ENCODE measurements at places on chromosomes 7 and 10.

DNA sequence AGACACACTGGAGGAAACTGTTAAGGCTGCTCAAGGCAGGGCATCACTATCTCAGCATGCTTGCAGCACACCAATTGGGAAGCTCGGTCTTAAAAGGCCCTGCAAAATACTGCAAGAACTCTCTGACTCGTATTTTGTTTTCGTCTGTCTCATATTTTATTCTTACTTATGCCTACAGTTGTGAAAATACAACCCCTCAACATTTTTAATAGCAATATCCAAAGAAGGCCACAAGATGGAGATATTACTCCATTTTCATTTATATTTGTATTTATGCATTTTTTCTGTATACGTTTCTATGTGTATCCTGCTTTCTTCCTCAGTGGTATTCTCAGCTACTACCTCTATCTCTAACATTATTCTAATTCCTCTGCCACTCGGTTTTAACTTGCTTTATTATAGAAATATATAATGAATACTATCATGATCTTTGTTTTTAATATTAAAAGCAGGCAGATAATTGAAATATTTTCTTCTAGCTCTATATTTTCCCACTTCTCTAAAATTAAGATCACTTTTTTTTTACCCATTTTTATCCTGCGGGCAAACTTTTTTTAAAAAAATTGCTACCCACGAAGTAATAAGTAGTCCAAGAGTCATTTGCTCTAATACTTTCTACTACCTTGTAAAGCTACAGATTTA, 10.0 kb downstream of the DNAJC1 start:
- DNase-seq = no peak

- DNase-seq = no peak
These were observed 32.1 kb downstream of the NRF1 start for GRCh38 chr7:129643550-129644170.

- no peak for DNase-seq
These were observed 54.5 kb downstream of the TSPAN15 start for GRCh38 chr10:69505636-69506318.

DNA sequence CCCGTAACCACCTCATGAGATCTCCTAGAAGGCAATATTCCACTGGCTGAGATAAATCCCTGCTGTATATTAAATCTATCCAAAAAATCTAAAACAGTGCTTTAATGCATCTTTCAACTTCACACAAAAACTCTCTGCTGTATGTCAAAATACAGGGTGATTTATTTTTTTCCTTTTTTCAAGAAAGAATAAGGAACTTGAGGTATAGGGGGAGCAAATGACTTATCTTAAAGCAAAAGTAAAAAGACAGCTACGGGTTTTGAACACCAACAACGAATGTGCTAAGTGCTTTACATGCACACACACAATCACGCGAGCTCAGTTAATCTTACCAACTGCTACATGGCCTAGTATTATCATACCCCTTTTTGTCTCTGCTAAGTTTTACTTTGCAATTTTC, 168.9 kb upstream of the PHF14 start:
- no peak for DNase-seq

- DNase-seq = no peak
These were observed 2.1 kb upstream of the ADAM8 start for GRCh38 chr10:133278577-133279265.

DNA sequence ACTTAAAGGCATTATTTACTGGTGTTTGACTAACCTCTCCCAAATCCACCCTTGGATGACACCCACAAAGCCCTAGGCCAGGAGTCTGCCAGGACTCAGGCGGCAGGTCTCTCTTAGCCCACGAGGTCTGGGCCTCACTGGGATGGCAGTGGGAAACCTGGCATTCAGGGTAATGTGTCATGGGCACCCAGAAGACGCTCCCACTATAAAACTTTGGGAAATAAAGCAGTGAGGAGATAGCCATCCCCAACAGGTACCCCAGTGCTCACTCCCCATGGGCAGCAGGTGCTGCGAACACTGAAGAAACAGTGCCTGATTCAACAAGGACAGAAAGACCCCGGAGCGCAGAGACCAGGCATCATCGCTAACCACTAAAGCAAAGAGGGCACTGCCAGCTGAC, 14.4 kb upstream of the PTPRN2 start:
- DNase-seq = no peak

- DNase-seq = no peak
These were observed 1.7 kb downstream of the ADAP1 start for GRCh38 chr7:952548-953441.

DNA sequence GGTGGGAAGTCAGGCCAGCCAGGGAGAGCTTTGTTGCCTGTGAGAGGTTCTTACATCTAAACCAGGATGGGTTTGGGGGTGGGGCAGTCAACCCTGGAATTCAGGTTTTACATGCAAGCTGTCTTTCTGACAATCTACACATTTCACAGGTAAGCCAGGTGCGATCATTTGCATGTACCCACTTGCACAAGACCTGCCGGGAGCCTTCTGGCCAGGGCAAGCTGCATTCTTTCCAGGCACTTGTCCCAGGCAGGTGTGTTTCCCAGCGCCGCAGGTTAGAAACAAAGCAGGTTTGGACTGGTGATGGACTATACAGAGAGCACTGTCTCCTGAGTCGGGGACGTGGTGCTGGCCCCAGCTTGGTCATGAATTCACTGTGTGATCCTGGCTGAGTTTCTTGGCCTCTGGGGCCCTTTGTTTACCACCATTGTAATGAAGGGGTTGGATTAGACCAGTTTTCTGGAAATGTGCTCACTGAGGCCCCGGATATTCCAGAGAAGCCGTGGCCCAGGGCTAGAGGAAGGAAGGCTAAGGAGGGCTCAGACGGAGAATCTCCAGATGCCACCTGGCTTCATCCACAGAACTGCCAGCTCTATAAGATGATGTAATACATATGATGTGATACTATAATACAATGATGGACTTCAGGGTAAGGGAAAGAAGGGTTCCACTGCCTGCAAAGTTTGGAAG, 205.2 kb upstream of the SVIL start:
- DNase-seq = no peak

GRCh38 chr7:71645836-71646235, 513.9 kb downstream of the GALNT17 start:
- DNase-seq = no peak

DNA sequence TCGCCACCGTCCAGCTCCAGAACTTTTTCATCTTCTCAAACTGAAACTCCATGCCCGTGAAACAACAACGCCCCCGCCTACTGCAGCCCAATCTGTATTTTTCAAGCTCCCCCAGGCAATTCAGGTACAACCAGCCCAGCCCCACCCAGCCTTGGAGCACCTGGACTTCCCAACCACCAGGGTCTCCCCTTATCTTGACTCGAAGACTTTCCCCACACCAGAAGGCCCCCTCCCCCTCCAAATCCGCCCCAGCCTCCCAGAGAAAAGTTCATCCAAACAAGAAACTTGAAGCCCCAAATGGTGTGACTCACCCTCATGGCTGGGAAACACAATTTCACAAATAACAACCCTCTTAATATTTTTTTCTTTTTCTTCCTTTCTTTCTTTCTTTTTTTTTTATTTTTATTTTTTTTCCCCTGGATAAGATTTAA, 10.6 kb downstream of the ZCCHC24 start:
- DNase-seq = no peak

GRCh38 chr7:22470981-22471380, 29.0 kb downstream of the STEAP1B start:
- no peak for DNase-seq

DNA sequence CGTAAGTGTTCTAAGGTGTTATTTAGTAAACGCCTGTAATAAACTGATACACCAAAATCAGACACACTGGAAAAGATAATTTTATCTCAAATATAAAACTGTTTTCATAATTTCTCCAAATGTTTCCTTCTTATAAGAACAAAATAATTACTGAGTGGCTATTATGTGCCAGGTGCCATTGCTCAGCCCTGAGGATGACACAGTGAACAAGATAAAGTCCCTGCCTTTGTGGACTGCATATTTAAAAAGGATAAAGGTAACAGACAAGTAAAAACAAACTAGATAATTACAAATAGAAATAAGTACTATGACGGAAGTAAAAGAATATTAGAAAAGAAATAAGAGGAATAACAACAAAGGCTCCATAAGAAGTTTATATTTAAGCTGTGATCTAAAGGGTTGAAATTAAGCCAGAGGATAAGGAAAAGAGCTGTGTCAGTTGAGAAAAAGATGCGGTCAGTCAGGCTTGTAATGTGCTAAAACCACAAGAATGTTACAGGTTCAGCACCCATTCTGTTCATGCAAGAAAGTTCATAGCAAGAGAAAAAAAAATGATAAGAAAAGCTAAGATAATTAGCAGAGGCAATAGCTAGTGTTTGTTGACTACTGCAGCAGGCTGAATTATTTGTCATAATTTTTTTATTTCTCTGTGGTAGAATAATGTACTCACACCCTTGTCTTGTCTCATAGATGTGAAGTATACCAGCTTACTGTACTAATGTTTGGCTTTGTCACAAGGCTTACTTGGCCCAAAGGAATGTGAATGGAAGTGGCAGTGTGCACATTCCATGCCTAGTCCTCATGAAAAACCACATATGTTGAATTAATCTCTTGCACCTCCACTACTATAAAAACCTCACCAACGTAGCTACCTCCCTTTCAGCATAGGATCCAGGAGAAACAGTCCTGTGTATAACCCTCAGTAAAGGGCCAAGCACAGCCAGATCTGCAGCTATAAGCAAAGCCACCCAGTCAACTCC, 75.1 kb downstream of the CRPPA start:
- DNase-seq = no peak

DNA sequence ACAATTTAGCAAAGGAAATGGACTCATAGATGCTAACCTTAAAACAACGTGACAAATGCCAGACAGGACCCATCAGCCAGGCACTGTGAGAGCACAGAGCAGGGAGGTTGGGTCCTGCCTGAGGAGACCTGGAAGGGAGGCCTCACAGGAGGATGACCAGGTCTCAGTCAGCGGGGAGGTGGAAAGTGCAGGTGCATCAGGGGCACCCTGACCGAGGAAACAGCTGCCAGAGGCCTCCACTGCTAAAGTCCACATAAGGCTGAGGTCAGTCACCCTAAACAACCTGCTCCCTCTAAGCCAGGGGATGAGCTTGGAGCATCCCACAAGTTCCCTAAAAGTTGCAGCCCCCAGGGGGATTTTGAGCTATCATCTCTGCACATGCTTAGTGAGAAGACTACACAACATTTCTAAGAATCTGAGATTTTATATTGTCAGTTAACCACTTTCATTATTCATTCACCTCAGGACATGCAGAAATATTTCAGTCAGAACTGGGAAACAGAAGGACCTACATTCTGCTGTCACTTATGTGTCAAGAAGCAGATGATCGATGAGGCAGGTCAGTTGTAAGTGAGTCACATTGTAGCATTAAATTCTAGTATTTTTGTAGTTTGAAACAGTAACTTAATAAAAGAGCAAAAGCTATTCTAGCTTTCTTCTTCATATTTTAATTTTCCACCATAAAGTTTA, 157.6 kb upstream of the LANCL2 start:
- DNase-seq = no peak

DNA sequence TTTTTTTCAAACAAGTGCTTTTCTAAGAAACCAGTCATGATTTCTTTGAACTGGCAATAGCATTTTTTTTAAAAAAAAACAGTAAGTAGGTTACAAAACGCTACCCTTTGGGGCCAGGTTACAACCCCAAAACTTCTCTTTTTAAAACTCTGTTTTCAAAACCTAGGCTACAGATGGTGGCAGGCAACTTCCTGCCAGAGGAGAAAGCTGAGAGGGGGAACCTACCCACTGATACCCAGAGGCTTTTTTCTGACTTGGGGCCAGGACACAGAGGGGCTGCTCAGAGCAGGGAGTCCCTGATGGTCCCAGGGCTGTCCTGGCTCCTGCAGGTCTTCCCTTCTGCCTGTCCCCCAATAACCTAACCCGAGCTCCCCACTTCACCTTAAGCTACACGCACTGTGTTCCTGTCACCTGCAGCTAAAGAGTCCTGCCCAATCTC, 6.9 kb downstream of the STN1 start:
- no peak for DNase-seq

DNA sequence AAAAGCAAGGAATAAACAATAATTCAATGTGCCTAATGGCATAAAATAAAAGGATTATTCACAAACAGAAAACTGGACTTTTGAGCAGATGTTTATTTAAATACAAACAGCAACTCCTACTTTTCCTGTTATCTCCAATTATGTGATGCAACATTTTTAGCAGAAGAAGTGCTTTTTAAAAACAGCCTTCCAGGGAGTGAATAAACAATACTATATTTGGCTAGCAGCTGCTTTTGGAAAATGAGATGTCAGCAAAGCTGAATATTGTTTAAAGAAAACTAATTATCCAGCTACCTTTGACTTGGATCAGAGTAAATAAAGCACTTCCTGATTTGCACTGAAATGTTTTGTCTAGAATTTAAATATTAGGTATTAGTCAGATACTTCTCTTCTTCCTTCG, 23.2 kb downstream of the CDK1 start:
- no peak for DNase-seq

- no peak for DNase-seq
These were observed 194.8 kb downstream of the FANK1 start for GRCh38 chr10:126090911-126091728.

DNA sequence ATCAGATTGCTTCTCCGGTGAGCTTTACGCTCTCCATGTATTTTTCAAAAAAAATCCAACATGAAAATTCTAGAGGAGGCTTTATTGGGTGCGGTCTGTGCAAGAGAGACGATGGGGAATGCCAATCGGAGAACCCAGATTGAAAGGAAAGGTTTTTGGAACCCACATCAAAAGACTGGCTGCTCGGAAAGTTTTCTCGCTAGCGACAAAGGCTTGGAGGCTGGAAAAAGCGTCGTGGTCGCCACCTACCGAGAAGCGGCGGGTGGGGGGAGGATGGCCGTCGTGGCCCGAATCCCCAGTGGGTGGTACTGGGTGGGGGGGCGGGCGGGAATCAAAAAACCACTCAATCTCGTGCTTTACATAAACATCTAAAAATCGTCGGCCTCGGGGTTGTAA, 1.1 kb upstream of the GTF2I start:
- no peak for DNase-seq

- DNase-seq = no peak
These were observed 116.2 kb downstream of the FAM107B start for GRCh38 chr10:14658331-14659127.

GRCh38 chr10:31098046-31098445, 66.4 kb upstream of the ZNF438 start:
- no peak for DNase-seq

- no peak for DNase-seq
These were observed 28.2 kb upstream of the AKAP9 start for GRCh38 chr7:91912494-91912893.

GRCh38 chr7:43850348-43851116, 18.8 kb downstream of the MRPS24 start:
- no peak for DNase-seq

- no peak for DNase-seq
These were observed 37.7 kb downstream of the CAMK2B start for GRCh38 chr7:44287488-44288380.

GRCh38 chr10:32237644-32238345, 109.2 kb downstream of the EPC1 start:
- DNase-seq = no peak

DNA sequence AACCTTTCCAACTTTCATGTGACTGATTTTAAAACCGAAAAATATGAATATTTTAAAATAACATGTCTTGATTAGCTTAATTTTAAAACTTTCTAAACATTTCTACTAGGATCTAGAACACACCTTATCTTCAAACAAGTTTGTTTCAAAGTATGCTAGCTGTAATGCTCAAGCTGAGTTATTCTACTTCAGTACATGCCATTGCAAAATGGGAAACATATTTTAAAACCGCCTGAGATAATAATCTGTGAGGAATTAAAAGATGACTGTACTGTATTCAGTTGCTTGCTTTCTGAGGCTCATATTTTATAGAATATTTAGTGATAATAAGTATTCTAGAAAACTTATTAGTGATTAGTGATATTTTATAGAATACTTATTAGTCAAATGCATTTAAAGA, 99.6 kb downstream of the LMBR1 start:
- DNase-seq = no peak

GRCh38 chr7:6639032-6639431, 1.9 kb downstream of the ZNF316 start:
- no peak for DNase-seq

Measured in left renal cortex interstitium (tissue), 4 donors.